ENCODE measurements at places on chromosomes 11 and 22.

GRCh38 chr11:94774345-94774744 is 6.2 kb downstream of the AMOTL1 start:
- DNase-seq = no peak

GRCh38 chr11:120877746-120878365 is 146.0 kb upstream of the TBCEL start:
- DNase-seq = no peak

GRCh38 chr11:70867281-70868047 is 384.9 kb downstream of the SHANK2 start:
- DNase-seq = no peak

- no peak for DNase-seq
Measured at GRCh38 chr22:24355574-24355973, 71.8 kb upstream of the ADORA2A start.

- DNase-seq = no peak
Measured at GRCh38 chr11:61189933-61190332, 13.4 kb upstream of the PGA3 start.

- DNase-seq = no peak
Measured at GRCh38 chr22:37822079-37822833, 926 bp upstream of the GALR3 start.

DNA sequence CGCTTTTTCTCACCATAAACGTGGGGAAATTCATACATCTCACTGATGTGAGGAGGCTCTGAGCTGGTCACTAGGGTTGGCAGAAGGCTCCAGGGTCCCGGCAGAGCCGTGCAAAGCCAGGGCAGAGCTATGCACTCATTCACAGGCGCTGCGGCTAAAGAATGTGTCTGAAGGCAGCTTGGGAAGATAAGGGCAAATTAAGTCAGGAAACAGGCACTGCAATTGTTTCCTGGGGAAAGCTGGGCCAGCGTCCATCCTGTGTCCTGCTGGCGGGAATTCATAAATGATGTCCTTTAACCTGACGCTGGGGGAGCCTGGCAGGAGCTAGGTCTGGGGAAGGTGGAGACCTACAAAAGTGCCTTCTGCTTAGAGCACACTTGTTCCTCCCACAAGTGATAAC is 27.6 kb downstream of the PKNOX2 start:
- no peak for DNase-seq

Data from prostate gland (tissue), 2 donors.